ENCODE measurements at places on chromosomes 6 and 20. TPM values are rescaled to one million over a fixed set of nuclear protein-coding genes. Genes with fewer than 3 reads are reported as not detected.
A peak's percentile ranks its signal among the peaks of the same experiment; 100 is the strongest.

Gene DLL1
- 1.2 TPM for total RNA-seq

Gene CYP24A1
- total RNA-seq: 0.81 TPM

Gene THEMIS
- total RNA-seq: not detected

DNA sequence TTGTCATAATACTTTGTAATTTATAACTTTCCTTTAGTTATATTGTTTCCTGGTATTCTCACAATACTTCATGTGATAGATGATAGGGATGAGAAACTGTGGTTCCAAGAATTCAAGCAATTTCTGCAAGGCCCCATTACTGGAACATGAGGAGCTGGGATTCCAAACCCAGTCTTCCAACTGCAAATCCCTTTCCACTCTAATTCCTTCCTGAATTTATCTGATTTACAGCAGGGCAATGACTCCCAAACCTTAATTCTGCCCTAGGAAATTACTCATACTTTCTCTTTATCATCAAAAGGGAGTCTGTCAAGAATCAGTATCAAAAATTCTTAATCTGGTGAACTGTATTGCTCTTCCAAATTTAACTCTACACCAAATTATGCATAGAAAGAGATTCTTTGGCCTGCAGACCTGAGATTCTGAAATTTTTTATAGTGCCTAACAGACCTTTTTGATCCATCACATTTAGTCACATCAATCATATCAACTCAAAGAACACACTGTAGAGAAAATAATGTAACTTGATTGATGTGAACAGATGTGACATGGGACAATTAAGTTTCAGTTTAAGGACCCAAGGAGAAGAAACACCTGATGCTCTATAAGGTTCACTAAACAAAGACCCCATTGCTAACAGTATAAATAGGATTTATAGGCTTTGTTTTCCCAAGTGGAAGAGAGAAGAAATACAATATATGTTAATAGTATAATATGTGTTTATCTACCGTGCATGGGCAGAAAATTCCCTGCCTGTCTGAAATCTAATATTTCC lies 41.5 kb upstream of the GJA1 start:
- no peak for DNase-seq

DNA sequence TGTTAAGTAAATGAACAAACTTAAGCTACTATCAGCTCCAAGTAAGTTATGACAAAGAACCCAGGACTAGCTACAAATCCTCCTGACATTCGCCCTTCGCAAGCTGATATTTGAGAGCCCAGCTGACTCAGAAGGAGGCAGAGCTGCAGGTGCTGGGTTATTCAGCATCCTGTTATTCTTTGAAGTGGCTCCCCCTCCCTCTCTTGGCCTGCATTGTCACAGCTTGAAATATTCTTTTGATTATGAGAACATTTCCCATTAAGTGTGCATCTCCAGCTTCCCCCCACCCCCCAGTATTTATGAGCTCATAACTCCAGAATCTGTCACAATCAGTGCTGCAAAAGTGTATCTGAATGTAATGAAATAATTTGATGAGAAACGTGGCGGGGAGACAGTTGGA lies 78.8 kb upstream of the RALY start:
- peak; percentile 84 for DNase-seq

Data from PC-3 (cell line).